ENCODE measurements at places on chromosomes 5 and 9. TPM values are rescaled to one million over a fixed set of nuclear protein-coding genes. Genes with fewer than 3 reads are reported as not detected.

Gene PAPPA
- 357 TPM for total RNA-seq

Gene THBS4
- total RNA-seq, result 0.14 TPM

Gene PSD2
- total RNA-seq, result under 0.01 TPM

Gene PRPF4
- total RNA-seq, result 22.8 TPM

Gene DHX29
- total RNA-seq, result 51.8 TPM

Gene CFAP157
- not detected for total RNA-seq

Gene TNC
- total RNA-seq, result 326 TPM

Gene FBP2
- total RNA-seq, result not detected

Gene BTNL8
- total RNA-seq, result not detected

Gene F12
- total RNA-seq, result 0.22 TPM

Gene FST
- total RNA-seq, result 70.2 TPM

Gene PHF24
- not detected for total RNA-seq

Gene KCNMB1
- not detected for total RNA-seq

Gene C8G
- not detected for total RNA-seq

Gene PWWP2A
- total RNA-seq, result 32.6 TPM

Gene ANKRD34B
- not detected for total RNA-seq

Gene UAP1L1
- total RNA-seq, result 29.1 TPM

Gene HTR4
- total RNA-seq, result not detected

Gene CBY3
- total RNA-seq, result 0.29 TPM

Gene PLEKHG4B
- under 0.01 TPM for total RNA-seq

Gene PHYHD1
- total RNA-seq, result 24.5 TPM

Gene GARIN3
- total RNA-seq, result not detected

Gene REEP2
- 5.9 TPM for total RNA-seq

Gene ZNF454
- 2.0 TPM for total RNA-seq

Gene ORM2
- total RNA-seq, result not detected

Gene PTGDS
- 4.2 TPM for total RNA-seq

Gene RABGAP1
- total RNA-seq, result 38.3 TPM

Gene PCDHGC5
- total RNA-seq, result 6.6 TPM

Gene PCYOX1L
- total RNA-seq, result 7.0 TPM

Gene C9
- total RNA-seq, result 0.44 TPM

Gene KLF4
- 29.3 TPM for total RNA-seq

Gene TMEFF1
- total RNA-seq, result 0.88 TPM
